ENCODE measurements at places on chromosomes 1 and 21. TPM values are rescaled to one million over a fixed set of nuclear protein-coding genes. Genes with fewer than 3 reads are reported as not detected.

GJA5 gene
- total RNA-seq: not detected

F13B gene
- total RNA-seq: not detected

HES3 gene
- total RNA-seq: not detected

MYOM3 gene
- not detected for total RNA-seq

LAMC2 gene
- not detected for total RNA-seq

Measured in activated naive CD4-positive, alpha-beta T cell treated with anti-CD3 and anti-CD28 coated beads, Interleukin-2, amount 50 U/mL, for 72 hours (primary cell).